Fibroblast of villous mesenchyme (primary cell): ENCODE measurements at places on chromosomes 6 and 20.

DNA sequence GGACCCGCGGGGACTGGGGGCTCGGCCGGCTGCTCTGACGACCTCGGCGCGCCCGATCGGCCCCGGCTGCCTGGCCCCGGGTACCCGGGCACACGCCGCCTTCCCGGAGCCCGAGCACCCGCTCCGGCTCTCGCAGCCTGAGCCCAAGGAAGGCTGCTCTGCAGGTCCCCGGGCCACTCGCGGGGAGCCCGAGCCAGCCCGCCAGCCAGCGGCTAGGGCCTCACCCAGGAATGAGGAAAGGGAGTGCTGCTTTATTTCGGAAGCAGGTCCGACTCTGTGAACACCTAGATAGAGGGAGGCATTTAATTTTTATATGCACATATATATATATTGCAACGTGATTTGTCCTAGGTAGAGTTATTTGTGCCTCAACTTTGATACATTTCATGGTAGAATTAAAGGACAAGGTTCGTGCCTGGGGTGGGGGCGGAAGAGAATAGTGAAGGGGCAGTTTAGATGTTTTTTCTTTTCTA is 15.5 kb downstream of the FOXA2 start:
- DNase-seq, result no peak

DNA sequence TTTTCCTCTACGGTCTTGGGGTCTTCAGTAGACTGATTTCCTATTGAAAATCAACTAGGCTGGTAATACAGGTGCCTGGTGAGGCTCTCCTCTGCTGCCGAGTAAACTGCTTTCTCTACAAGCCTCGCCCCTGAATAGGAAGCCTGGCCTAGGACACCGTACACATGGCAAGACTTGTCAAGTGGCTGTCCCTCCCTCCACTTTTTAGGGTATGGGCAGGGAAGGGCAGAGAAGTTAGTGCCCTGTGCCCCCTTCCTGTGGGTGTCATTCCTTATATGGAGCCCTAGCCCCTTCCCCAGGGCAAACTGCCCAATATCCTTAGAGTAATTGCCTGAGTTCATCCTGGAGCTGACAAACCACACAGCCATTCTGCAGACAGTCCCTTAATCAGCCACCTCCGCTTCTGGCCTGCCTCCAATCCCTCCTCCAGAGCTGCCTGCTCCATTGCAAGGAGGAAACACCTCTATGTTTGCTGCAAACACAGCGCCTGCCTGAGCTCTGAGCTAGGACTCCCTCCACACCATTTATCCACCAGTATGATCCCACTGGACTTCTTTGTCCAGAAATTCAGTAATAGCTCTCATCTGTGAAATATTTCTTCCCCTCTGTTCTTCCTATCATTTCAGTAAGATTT is 93.1 kb downstream of the CHD6 start:
- DNase-seq, result peak; percentile 30

GRCh38 chr6:146860583-146860982 is 261.8 kb downstream of the ADGB start:
- no peak for DNase-seq

- DNase-seq, result peak; percentile 95
These were observed 15.9 kb upstream of the PTGIS start for GRCh38 chr20:49583669-49584417.

DNA sequence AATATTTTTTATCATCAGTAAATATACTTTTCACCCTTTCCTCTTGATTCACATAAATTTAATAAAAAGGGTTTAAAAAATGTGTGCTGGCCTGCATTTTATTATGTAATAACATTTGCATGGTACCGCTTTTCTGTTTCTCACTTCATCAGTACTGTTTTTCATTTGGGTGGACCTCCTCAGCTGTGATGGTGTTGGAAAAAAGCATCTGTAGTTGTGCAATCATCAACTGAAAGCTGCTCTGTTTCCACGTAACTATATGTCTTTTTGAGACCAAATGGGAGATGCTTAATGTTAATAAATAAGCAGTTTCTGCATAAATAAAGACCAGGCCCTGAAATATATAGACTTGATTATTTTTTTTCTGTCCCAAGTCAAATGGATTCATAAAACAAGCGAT is 31.6 kb upstream of the CENPW start:
- DNase-seq, result peak; percentile 29

- peak; percentile 10 for DNase-seq
These were observed 232.5 kb downstream of the SOX4 start for GRCh38 chr6:21826023-21826422.

DNA sequence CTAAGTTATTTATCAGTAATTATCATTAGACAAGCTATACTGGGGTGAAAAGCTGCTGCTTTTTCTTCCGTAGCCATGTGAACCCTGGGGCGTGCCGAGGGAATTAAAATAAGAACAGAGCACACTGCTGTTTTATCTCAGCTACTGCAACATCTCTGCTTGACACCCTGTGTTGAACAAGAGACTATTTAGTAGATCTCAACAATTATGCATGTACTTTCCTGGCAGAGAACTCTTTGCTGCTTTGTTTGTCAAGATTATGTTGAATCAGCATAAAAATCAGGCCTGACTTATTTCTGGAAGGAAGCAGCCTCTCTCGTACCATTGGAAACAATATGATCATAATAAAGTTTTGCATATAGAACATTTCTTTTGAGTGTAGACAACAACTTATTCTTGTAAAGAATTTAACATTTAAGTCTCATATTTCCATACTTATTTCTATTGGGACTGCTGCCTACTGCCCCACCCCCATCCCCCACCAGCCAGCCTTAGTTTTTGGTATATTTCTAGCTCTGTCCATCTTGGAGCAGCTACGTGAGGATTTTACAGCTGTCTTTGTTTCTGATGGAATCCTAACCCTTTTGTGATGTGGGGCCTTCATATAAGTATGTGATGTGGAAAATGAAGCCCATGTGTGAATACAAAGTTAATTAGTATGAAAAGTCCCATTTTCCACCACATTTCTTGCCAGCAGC is 1011.4 kb downstream of the KIF16B start:
- no peak for DNase-seq

DNA sequence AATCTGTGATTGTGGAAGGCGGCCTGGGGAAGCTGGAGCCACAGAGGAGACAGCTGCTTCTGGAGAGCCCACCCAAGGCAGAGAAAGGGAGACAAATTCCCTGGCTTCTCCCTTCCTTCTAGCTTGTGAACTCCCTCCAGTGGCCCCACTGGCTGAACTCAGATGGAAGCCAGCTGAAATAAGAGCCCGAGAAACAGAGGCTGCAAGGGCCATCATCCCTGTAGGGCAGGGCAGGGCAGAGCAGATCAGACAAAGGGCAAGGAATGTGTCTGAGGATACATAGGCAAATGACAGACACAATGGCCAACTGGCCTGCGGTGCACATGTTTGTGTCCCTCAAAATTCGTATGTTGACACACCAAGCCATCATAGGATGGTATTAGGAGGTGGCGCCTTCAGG is 25.3 kb downstream of the MDFI start:
- DNase-seq, result no peak

GRCh38 chr6:9831783-9832182 is 583.1 kb downstream of the TFAP2A start:
- DNase-seq, result no peak

GRCh38 chr6:80535914-80536565 is 429.6 kb downstream of the BCKDHB start:
- DNase-seq, result peak; percentile 57

GRCh38 chr6:34319471-34319885 is 70.7 kb upstream of the SMIM29 start:
- no peak for DNase-seq

GRCh38 chr6:45933855-45934254 is 81.8 kb downstream of the CLIC5 start:
- no peak for DNase-seq

GRCh38 chr6:106488494-106489370 is 128.2 kb downstream of the CRYBG1 start:
- no peak for DNase-seq

DNA sequence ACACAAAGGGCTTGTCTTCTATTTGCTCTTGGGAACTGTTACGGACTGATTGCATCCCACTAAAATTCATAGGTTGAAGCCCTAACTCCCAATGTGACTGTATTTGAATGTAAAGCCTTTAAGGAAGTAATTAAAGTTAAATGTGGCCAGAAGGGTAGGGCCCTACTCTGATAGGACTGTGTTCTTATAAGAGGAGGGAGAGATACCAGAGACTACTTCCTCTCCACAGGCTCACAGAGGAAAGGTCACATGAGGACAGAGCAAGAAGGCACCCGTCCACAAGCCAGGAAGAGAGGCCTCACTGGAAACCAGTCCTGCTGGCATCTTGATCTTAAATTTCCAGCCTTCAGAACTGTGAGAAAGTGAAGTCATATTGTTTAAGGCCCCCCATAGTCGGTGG is 211.9 kb downstream of the CDH26 start:
- DNase-seq, result no peak

- DNase-seq, result peak; percentile 77
These were observed 117.7 kb downstream of the RPS12 start for GRCh38 chr6:132931936-132932514.

DNA sequence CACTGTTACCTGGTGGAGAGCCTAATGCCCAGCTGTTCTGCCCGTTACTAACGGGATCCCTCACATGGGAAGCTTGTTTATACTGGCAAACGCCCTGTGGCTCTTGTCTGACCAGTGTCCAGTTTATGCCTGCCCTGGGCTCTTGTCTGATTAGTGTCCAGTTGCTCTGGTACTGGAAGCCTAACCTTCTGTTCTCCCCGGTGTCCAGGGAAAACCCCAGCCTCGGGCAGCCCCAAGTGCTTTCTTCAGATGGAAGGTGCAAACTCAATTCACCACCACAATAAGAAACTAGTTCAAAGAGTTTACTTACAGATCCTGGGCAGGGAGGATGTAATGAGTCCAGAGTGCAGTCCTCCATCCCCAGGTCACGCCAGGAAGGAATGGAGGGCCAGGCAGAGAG is 148.4 kb downstream of the TBXT start:
- no peak for DNase-seq

GRCh38 chr6:20802596-20802995 is 268.3 kb downstream of the CDKAL1 start:
- no peak for DNase-seq

DNA sequence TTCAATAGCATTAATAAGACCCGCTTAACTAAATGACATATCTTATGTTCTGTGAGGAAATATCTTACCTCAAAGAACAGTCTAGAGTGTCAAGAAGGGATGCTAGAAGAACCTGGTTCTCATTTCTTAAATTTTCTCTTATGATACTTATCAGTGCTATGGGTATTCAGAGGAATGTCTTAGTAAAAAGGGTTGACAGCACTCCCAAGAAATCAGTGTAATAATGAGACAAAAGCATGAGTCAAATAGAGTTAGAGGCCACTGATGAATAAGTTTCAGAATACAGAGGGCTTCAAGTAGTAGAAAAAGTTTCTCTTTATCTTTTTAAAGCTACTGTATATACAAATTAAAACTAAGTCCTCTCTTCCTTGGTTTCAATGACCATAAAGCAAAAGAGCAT is 242.8 kb downstream of the GJA1 start:
- DNase-seq, result no peak

DNA sequence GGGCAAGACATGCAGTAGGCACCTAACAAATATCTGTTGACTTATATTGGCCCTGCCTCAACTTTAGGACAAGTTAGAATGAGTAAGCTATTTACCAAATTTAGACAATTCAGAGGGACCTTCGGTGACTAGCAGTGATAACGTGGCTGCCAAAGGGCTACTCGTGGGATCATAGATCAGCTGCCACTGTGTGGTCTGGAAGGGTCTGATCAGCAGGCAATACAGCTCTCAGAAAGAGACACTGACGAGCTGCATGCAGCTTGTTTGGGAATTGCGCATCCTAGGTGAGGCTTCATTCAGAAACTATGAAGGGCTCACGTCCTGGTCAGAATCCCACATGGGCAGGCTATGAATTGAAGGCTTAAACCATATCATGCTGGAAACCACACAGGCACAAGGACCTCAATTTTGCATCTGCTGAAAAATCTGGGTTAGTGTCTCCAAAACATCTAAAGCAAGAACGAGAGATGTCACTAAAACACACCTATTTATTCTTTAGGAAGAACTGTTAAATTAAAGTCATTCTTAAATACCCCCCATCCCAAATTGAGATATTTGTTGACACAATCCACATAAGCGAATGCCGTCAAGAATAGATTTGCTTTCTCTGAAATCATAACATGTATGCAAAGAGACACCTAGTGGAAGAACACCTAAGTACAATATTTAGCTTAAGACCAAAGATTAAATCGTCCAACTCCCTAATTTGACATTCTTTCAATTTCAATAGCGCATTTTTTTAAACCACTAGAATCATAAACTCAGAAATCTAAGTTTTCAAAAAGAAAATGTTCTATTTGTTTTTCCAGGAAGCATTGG is 79.6 kb downstream of the IPCEF1 start:
- peak; percentile 60 for DNase-seq

DNA sequence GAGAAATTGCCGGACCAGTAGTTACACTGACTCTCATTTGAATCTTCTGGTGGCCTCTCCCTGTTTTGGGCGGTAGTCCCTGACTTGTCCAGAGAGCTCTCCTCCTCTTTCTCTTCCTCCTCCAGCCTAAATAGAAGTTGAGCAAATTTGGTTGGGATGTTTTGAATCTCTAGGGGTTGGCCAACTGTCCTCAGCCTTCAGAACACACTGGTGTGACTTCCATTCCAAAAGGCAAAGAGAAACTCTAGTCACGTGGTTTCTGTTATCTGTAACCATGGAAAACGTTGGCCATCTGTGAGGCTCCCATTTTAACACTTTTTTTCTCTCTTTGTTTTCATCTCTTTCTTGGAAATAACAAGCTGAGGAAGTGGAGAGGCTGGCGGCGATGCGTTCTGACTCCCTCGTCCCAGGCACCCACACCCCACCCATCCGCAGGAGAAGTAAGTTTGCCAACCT is 275.3 kb downstream of the TBC1D7 start:
- DNase-seq, result no peak

- no peak for DNase-seq
These were observed 54.1 kb upstream of the FYN start for GRCh38 chr6:111927321-111927720.

DNA sequence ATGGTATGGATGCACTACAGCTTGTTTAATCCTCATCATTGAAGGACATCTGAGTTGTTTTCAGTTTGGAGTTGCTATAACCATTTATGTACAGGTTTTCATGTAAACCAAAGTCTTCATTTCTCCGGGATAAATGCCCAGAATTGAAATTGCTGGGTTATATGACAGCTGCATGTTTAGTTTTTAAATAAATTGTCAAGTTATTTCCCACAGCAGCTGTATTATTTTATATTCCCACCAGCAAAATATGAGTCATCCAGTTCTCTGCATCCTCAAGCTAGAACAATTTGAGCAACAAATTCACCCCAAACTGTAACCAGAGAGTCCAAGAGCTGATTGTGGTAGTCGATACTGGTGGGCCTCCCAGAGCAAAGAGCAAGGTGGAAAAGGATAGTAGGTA is 161.0 kb upstream of the PRND start:
- peak; percentile 37 for DNase-seq

- peak; percentile 58 for DNase-seq
These were observed 19.8 kb upstream of the RGS17 start for GRCh38 chr6:153150752-153151440.
